Fibroblast of skin of right quadriceps (primary cell): ENCODE measurements at places on chromosomes 1 and 21.

- no peak for DNase-seq
Observed at GRCh38 chr1:14961661-14962267, 191.8 kb upstream of the TMEM51 start.

DNA sequence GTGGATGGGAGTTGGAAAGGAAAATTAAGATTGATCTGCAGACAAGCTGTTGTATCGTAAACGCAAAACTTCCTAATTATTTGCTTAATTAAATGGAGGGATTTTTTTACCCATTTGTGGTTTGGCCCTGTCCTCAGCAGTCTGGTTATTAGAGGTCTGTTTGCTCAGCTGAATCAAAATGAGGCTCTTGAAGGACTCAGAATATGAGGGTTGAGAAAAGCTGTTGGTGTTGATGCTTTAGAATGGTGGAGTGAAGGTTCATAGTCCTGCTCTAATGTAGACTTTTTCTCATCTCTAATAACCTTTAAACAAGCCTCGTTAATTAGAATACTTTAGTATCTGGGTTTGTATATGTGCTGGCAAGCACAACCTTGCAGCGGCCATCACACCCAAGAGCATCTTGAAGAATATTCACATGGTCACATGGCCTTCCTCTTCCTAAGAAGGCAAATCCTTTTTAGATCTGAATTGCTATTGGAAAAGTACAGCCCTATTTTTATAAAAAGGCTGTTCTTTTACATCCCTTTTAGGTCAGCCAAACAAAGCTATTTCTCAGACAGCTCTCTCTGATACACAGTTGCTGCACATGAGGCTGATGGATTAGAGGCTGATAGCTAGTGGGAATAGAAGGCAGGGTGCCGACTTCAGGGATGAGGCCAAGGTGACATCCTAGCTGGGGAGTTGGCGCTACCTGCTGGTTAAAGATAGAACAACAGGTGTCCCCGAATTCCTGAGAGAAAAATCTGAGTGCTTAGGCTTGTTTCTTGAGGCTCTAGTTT lies 53.8 kb downstream of the MACF1 start:
- DNase-seq = peak; percentile 69

DNA sequence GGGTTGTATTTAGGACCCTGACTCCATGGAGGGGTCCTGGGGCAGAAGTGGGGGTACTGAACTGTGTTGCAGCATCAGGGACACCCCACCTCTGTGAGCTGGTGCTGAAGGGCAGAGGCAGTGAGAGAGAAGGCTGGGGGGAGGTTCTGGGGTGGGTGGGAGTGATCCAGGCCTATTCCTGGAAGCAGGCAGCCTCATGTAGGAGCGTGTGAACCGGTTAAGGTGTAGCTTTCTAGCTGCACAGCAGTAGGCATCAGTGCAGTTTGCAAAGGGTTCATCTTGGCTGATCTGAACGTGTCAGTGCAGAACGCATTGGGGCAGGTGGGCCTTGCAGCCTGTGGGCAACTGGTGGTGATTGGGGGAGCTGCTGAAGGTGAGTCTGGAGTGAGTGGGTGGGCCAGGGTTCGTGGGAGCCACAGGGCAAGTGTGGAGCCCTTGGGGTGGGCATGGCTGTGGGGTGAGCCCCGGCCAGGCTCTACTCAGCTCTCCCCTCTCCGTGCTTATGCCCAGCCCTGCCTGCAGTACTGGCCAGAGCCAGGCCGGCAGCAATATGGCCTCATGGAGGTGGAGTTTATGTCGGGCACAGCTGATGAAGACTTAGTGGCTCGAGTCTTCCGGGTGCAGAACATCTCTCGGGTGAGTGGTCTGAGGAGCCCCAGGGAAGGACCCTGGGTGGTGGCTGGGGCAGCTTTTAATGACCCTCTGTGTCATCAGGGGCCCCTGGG lies 86.7 kb downstream of the PTPRU start:
- no peak for DNase-seq

DNA sequence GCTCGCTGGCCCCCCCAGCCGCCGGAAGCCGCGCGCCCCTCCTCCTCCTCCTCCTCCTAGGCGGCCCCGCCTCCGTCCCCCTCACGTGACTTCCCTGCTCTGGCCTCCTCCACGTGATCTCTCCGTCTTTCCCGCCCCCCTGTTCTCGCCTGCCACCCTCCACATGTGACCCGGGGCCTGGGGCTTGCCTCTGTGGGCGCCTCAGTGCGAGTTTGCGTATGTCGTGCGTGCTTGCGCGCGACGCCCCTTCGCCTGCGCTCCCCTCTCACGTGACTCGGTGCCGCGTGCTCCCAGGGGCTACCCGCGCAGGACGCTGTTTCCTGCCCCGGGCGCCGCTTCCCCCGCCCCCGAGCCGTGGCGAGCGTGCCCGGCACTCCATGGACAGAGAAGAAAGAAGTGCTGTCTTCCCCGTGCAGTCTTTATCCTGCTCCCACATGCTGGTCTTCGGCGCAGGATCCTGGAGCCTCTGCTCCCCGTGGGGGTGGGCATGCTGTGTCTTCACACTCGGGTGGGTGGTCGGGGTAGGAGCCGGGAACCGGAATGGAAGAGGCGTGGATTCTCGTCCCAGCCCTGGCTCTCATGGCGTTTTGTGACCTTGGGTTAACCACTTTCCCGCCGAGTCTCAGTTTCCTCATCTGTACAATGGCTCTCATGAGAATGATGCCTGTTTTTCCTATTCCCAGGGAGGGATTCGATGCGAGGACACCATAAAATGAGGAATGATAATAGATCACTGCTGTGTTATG lies 431 bp upstream of the UBE2Q1 start:
- DNase-seq = peak; percentile 99

- DNase-seq = no peak
Observed at GRCh38 chr1:108050158-108050557, 85.2 kb upstream of the VAV3 start.

- peak; percentile 61 for DNase-seq
Observed at GRCh38 chr1:156816561-156817328, at the start of gene SH2D2A. Gene SH2D2A, minus strand, starts transcription at chr1:156816848. Its CDS starts 140 bp downstream, at chr1:156816708.

- no peak for DNase-seq
Observed at GRCh38 chr21:34924771-34925419, 124.2 kb downstream of the RUNX1 start.

DNA sequence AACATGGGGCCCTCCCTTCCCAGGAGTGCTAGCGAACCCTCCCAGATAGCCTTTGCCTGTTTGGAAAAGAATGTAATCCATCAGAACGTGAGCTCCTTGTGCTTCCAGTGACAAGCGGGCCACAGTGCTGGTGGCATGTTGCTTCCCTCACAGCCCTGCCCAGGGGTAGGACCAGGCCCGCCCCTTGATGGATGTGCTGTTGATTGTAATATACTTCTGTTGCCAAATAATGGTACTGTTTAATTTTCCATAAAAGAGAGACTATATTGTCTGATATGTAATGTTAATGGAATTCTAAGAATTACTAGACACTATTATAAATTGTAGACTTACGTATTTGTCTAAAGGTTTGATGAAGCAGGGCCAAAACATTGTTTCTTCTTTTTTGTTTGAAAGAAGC lies 16.4 kb downstream of the ATP5PO start:
- DNase-seq = peak; percentile 25

DNA sequence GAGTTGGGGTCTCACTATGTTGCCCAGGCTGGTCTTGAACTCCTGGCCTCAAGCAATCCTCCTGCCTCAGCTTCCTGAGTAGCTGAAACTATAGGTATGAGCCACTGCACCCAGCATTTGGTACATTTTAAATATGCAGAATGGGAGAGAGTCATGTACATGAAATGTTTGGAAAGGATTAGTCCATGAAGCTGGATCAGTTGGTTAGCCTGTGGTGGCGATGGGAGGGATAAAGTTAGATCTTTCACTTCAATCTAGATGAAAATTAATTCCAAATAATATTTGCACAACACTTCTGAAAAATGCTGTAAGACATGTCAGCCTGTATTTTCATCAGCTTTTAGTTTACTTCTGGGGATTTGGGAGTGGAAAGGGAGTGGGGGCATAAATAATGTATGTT lies 188.9 kb downstream of the HUNK start:
- DNase-seq = no peak

DNA sequence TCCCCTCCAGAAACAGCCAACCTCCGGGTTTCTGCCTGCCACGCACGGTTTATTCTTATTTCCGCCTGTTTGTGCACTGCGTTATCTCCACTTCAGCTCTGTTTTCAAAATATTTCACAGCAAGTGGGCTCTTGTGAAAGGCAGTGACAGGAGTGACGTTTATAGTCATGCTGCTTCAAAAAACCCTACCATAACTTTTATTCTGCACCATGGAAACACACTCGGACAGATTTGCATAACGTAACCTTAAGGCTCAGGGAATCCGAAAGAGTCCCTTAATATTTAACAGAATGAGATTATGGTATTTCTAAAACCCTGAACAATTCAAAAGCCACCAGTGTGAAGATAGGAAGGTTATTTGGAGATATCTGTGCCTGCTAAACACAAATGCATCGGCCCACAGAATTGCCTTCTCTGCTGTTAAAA lies 782 bp upstream of the SDE2 start:
- no peak for DNase-seq

GRCh38 chr21:44456915-44457736 lies 1.8 kb downstream of the LRRC3 start:
- no peak for DNase-seq

GRCh38 chr1:231310391-231310934 lies 27.2 kb downstream of the EXOC8 start:
- no peak for DNase-seq

DNA sequence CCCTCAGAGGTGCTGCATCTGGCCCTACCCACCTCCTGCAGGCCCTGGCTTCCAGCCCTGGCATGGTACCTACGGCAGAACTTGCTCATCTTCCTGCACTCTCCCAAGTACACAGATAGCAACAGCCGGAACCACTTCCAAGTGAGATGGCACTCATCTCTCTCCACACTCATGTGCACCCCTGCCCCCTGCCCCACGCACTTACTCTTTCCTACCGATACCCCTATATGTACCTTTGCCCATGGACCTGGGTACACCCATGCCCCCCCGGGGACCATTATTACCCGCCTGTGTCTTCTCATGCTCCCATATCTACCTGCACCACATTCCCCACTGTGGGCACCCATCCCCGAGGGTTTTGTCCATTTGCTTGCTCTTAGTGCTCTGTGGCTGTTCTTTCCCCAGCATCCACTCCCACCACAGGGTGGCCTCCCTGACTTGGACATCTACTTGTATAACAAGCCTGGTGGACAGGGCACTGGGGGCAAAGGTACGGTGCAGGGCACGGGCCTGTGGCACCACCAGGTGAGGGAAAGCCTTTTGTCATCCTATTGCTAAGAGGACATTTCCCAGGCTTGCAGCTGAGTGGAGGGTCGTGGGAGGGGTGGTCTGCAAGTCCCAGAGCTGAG lies 14.7 kb downstream of the HYI start:
- no peak for DNase-seq

- no peak for DNase-seq
Observed at GRCh38 chr1:197305925-197306324, 37.9 kb downstream of the CRB1 start.

DNA sequence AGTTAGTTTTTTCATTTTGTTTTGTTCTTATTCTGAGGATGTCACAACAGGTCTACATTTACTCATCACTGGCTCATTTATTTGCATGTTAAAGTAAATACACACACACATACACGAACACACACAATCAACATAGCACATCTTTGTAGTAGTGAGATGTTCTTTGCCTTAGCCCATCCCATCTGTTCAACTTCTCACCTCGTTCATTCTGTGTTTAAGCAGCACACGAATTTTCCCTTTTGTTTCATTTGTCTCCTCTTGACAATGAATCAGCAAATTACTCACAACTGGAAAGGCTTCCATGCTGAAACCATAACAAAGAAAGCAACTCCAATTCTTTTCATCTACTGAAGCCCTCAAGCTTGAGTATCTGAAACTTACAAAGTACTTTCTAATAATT lies 133.3 kb upstream of the CHRM3 start:
- no peak for DNase-seq

DNA sequence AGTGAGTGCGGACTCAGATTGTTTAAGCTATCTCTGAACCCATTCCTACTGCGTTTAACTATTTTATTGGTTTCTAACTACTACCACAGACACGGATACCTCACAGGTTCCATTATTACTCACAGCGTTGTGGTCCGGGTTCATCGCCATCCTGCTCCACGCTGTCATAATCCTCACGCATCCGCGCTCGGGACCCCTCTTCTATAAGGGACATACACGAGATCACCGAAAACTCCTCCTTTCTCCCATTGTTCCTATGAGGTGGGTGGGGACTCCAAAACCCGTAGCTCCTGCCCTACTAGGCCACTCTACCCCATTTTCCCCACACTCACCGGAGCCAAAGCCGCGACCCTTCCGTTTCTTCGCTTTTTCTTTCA lies 610 bp downstream of the RBM8A start:
- no peak for DNase-seq

DNA sequence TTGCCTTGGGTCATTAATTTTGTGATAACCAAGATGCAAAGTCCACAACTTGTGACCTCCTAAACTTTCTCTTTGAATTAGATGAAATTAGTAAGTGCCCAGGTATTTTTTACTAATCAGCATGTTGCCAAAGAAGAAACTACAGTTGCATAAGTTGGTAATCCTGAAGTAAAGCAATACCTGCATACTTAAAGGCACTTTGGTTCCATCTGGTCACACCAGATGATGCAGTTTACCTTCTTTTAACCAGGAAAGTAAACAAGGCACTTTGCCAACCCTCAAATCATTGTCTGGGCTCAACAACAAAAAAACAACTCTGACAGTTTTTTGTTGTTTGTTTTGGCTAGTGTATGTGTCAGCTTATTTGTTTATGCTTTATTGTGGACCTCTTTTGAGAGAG lies 55.5 kb upstream of the DYNLT5 start:
- DNase-seq = no peak

- DNase-seq = peak; percentile 39
Observed at GRCh38 chr1:181113059-181113641, 24.6 kb downstream of the IER5 start.

GRCh38 chr1:165129568-165130164 lies 226.8 kb downstream of the LMX1A start:
- DNase-seq = peak; percentile 31

- DNase-seq = no peak
Observed at GRCh38 chr1:41293779-41294178, 51.7 kb upstream of the SCMH1 start.

- DNase-seq = peak; percentile 98
Observed at GRCh38 chr1:156751757-156752481, 444 bp upstream of the HDGF start.

DNA sequence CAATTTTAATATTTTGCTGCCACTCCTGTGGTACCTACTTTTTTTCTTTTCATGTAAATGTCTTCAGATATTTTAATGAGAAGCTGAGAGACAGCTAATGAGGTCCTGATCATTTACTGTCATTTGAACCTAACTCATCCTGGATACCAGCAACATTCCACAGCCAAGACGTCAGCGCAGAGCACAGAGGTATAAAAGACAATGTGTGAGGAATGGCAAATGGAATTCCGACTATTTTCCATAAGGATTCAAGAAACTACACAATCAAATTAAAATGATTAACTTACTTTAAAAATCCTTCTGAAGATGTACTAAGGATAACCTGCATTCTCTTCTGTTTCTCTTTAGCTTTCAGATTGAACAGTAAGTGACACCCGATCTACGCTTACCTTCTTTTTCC lies 38.8 kb downstream of the HEATR1 start:
- DNase-seq = peak; percentile 4

GRCh38 chr1:81449786-81450185 lies 350.9 kb upstream of the ADGRL2 start:
- no peak for DNase-seq
